ENCODE measurements at places on chromosomes 5 and 9.

- no peak for DNase-seq
Observed at GRCh38 chr5:14902826-14903560, 31.4 kb upstream of the ANKH start.

GRCh38 chr9:77912895-77913693 is 118.5 kb downstream of the GNAQ start:
- DNase-seq: no peak

GRCh38 chr5:93299681-93300308 is 281.2 kb downstream of the NR2F1-AS1 start:
- no peak for DNase-seq

DNA sequence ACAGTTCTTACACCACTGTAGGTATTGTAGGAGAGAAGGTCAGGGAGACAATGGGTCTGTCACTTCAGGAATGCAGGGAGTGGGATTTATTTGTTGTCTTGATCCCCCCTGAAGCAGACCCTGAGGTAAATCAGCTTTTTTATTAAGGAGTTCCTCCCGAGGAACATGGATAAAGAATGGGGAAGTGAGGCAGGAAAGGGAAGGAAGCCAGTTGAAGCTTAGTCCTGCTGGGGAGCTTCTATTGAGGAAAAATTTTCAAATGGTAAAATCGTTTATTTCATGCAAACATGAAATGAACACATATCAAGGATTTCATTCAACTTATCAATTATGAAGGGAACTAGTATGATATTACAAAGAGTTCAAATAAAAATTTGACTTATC is 318.6 kb upstream of the PIK3R1 start:
- no peak for DNase-seq

GRCh38 chr9:89891221-89891590 is 286.4 kb downstream of the GADD45G start:
- DNase-seq: no peak

DNA sequence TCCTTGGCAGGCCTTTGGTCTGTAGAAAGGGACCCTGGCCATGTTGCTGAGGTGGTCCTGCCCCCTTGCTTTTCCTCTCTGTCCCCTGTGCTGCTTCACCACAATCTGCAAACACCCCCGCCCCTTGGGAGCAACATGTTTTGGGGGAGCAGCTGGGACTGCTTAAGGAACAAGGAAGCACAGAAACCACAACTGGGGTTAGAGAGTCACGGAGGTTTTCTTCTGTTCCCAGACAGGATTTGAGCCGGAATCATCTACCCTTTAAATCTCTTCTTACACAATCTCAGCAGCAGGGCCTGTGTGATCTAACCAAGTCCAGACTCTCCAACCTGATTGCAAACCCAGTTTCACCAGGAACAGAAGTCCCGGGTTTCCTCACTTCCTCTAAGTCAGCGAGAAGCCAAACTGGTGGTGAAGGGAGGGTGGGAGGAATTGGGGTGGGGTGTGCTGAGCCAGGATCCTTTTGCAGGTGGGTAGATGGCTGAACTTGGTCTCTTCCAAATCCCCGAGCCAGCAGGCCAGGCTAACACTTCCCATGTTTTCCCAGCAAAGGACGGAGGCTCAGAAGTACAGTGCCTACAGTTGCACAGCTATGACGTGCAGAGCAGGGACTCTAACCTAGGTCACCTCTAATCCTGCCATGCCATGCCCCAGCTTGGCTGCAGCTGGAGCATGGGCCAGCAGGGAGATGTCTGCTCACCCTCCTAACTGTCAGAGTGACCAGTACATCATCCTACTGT is 25.0 kb downstream of the SH3PXD2B start:
- DNase-seq: no peak

DNA sequence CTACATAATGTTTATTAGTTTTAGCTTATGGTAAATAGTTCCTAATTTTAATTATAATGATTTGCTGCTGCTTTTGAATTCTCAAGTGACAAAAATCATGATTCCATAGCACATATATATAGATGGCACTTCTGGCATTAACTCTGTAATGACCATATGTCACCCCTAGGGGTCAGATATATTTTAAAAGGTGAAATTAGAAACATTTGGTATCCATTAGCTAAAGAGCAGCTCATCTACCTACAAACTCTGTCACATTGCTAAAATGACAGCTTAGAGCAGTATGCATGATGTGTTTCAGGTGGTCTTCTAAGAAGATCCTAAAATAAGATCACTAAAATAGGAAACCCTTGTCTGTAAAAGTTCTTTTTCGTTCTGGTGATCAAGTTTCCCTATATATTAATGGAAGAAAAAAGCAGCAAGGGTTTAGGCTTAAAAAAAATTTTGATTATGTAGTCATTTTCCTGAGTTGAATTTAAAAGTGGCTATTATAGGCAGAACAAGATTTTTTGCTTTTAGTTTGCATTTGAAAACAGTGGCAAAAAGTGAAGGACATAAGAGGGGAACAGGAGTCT is 157.7 kb upstream of the POU5F2 start:
- no peak for DNase-seq

DNA sequence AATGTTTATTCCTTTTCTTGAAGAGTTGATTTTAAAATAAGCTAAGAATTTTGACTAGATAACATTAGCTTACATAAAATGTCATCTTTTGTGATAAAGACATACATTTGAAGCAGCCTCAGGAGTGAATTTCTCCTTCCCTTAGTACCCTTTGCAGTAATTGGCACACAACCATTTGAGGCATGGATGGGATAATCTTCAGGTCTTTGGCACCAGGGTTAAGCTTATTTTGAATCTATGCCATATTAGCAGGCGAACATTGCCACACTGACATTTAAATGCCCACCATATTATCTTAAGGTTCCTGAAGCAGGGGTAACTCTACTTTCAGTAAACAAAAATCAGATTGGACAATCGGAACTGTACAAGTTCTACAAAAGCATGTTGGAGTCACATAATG is 126.0 kb downstream of the NR3C1 start:
- DNase-seq: no peak

GRCh38 chr9:135993409-135993742 is 32.2 kb upstream of the UBAC1 start:
- no peak for DNase-seq

GRCh38 chr5:40627706-40628105 is 52.0 kb upstream of the PTGER4 start:
- no peak for DNase-seq

DNA sequence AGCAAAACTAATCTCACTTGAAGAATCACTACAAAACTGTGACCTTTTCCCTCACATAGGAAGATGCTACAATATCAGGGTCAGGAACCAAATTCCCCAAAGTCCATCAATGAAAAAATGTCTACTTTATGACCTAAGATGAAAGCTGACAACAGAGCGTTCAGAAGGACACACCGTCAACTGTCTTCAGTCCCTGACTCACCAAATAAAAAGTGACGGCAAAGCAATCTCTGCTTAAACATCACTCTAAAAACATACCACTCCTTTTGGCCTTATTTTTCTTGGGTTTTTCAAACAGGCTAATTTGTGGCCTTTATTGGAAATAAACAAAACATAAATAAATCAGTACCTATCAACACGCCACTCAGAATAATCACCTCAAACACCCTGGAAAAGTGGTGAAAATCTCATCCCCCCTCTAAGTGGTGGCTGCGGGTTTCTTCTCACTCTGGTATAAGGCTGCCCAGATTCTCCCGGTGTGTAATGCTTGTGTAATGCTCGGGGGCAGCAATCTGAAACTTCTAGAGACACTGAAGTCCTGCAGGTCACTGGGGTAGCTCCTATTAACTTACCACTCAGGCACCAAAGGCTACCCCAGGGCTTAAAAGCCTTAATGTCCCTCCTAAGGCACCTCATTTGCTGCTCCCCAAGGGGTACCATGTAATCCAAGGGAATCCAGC is 29.5 kb downstream of the SEMA4D start:
- no peak for DNase-seq

- no peak for DNase-seq
Observed at GRCh38 chr5:173246511-173246910, 11.5 kb upstream of the NKX2-5 start.

- no peak for DNase-seq
Observed at GRCh38 chr9:23638011-23638410, 188.0 kb downstream of the ELAVL2 start.

GRCh38 chr5:170612256-170612678 is 108.4 kb downstream of the KCNIP1 start:
- no peak for DNase-seq

GRCh38 chr5:118405650-118406061 is 582.7 kb downstream of the DTWD2 start:
- DNase-seq: no peak

DNA sequence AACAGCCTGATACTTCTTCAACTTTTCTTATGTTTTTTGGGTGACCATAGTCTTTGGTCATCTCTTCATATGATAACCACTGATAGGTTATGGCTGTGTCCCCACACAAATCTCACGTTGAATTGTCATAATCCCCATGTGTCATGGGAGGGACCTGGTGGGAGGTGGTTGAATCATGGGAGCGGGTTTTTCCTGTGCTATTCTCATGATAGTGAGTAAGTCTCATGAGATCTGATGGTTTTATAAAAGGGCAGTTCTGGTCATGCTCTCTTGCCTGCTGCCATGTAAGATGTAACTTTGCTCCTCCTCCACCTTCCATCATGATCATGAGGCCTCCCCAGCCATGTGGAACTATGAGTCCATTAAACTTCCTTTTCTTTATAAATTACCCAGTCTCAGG is 8.7 kb downstream of the RHOBTB3 start:
- DNase-seq: no peak

- DNase-seq: no peak
Observed at GRCh38 chr9:88092797-88093331, 45.4 kb downstream of the SPATA31C2 start.

GRCh38 chr9:111094958-111095357 is 56.7 kb upstream of the LPAR1 start:
- no peak for DNase-seq

- DNase-seq: no peak
Observed at GRCh38 chr9:76552751-76553455, 93.9 kb downstream of the GCNT1 start.

DNA sequence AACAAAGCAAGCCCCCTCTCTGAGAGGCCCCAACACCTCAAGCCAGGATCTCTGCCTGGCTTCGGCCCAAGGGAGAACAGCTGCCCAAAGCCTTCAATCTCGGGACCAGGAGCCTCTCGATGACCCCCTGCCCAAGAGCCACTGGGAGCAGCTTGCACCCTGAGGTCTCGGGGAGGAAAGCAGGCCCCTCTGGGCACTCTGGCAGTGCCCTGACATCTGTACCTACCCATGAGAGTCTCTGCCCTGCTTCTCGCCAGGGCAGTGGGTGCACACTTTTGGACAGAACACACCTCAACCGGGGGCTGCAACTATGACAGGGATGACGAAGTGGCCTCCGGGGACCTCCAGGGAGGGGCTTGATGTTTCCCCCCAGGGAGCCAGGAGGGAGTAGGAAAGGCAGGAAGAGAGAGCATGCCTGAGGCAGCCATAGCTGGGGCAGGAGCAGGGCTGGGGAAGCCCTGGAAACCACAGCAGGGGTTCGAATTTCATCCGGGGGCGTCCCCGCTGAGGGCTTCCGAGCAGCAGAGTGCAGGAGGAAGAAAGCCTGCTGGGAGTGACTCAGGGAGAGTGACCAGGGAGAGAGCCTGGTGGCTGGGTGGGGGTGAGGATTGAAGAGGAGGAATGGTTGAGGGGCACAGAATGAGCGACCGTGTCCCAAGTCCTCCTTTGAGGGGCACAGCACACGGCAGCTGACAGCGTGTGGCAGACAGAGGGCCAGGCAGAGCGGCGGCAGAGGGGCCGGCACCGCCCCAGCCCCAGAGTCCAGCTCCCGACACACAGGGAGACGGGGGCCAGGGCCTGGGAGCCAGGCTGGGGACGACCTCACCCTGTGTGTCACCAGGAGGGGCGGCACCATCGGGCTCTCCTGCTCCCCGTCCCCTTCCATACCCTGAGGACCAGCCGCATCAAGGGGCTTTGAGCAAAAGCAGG is 1.8 kb downstream of the LPCAT1 start:
- DNase-seq: no peak

DNA sequence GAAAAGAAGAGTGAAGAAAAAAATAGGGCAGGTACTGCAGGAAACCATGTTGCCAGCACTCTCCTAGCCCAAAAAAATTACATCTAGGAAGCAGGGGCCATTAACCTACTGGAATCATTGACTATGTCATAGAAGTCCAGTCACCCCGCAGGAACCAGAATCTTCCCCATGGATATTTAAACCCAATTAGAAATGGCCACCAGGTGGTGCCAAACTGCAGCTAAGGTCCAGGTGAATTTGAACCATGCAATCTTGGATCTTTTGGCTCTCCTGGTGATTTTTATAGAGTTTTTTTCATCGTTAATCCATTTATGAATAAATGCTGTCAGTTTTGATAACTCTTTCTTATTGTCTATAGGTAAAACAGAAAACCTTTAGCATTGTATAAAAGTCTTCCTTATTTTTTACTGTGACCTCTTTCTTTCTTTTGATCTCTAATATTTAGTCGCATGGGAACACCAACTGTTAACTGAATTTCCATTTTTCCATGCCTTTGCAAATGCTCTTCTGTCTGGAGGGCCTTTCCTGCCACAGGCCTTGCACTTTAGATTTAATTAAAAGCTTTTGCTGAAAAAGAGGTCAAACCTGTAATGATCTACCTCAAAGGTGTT is 147.5 kb upstream of the FGF10 start:
- no peak for DNase-seq

DNA sequence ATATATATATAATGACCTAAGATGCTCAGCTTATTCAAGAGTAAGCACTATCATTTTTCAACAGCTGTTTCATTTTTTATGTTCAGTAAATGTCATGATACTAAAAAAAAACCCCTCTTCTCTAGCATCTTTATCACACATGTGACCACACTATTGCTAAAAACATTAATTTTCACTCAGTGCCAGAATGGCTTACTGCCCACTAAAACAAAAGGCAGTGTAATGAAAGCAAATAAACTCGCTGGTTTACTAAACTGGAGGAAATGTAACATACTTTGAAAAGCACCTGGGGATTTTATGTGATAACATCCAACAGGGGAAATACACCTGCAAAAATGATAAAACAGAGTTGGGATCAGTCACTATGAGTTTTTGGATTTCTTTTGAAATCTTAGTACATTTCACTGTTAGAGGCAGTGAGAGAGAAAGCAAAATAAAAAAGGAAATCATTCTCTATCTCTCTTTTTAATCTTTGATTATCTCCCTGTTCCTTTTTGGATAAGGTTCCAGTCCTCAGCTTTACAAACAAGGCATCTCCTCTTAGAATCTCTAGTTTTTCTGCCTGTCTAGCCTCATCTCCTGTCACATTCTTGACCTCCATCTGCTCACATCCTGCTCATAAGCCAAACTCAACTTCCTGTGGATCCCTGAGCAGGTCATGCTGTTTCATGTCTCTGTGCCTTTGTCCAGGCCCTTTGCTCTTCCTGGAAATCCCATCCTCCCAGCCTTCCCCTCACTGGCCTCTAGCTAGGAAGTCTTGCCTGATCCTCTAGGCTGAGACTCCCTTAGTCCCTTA is 338.0 kb downstream of the MAN2A1 start:
- no peak for DNase-seq

DNA sequence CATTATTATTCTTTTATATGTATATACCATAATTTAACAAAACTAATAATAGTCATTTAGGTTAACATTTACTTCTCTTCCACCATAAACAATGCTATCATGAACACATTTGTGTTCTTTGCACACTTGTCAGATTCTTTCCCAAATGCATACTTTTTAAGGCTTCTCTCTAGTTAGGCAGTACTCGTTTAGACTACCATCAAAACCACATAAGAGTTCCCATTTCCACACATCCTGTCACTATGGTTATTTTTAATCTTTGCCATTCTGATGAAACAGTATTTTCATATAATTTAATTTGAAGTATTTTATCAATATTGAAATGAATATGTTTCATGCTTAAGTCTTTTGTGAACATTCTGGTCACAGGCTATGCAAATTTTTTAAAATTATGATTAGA is 15.1 kb downstream of the DROSHA start:
- no peak for DNase-seq

- DNase-seq: no peak
Observed at GRCh38 chr5:174567506-174568141, 156.8 kb upstream of the MSX2 start.

Measured in NCI-H526 treated with DMSO at 0.1 percent for 48 hours (cell line).